Right forelimb (tissue), 1 donor: ENCODE measurements at places on chromosomes 7 and 10.

DNA sequence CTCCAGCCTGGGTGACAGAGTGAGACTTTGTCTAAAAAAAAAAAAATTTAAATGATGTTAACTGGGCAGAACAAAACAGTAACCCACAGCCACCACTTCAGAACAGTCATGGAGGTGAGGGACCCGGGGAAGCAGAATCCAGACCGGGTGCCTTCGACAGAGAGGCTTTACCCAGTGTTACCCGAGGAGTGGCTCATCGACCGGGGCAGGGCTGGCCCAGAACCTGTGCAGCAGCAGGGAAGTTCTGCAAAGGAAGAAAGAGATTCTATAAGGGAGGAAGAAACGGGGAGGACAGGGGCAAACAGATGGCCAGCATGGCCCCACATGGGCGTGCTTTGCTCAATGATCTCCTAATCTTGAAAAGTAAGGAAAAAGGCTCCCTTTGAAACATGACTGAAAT, 26.0 kb upstream of the UBE3C start:
- DNase-seq = no peak

DNA sequence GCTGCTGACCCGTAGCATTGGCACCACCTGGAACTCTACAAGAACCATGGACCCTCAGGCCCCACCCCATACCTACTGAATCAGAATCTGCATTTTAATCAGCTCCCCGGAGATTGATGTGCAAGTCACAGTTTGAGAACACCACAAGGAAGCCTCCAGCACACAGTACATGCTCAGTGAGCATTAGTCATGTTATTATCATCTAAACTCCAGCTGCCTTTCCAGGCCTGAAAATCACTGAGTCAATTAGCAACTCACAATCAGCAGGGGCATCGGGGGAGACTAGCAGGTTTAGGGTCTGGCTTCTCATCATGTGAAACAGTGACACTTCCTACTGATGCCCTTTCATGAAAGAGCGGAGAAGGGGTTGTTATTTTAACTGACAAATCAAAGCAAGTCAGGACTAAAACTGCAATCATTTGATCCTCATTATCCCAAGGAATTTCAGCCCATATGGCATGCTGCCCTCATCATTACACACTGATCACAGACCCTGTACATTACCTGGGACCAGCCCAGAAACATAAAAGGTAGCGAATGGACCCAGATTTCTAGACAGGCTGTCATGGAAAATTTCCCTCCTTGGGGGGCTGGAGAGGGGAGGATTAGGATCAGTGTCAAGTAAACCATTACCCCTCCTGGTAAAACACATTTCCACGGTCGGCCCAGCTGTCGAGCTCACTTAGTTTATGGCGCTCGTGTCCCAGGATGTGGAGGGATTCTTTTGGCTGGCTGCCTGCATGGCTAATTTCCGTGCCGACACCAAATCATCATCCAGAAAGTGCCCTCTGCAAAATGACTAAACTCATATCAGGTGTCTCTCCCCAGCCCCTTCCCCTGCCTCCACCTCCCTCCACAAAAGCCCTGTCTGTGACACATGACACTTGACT, 122.8 kb downstream of the PRLHR start:
- DNase-seq = no peak

DNA sequence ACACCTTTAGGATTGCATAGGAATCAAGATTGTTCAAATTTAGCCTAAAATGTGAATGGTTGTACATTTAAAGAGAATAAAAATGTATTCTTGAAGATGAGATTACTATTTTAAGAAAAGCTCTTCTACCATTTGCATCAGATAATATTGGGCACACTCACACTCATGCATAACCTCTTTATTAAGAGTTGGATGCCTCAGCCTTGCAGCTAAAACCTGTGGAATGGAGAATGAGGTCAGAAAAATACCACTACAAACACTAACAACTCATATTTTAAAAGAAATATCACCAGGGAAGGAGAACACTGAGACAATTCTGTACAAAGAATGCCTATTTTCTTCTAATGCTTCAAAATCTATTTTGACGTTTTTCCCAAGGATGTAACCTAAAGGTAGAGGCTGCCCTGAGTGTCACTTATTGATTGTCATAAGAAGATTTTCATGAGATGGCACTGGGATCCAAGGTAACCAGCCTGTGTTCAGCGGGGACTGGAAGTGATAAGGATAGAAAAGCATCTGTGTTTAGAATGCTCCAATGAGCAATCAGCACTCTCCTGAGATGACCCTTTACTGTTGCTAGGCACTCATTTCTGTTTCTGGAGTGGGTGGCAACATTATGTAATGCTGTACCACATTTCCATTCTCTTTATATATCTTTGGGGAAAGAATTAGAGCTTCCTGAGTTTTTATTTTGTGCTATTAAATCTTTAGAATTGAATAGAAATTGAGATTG, 26.6 kb downstream of the REEP3 start:
- no peak for DNase-seq

- peak; percentile 61 for DNase-seq
These were observed 20.5 kb upstream of the PITRM1 start for GRCh38 chr10:3192856-3193635.

DNA sequence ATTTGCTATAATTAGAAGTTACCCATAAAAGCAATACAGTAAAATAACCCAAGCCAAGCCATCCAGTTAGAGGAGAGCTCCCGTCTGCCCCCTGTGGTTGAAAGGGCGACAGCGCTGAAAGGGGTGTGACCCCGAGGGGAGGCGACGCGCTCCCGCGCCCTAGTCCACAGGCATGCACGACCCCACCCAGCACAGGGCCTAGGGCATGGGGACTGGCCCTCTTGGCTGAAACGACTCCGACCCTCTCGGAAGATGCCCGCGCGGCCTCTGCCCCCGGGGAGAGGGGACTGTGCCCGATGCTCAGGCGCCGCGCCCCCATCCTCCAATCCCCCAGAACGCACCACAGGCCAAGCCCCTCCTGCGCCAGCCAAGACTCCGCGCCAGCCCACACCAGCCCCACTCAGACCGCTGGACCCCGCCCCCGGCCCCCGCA, 64.0 kb downstream of the CSGALNACT2 start:
- DNase-seq = peak; percentile 47

GRCh38 chr7:27420702-27421101, 178.1 kb downstream of the EVX1 start:
- no peak for DNase-seq

DNA sequence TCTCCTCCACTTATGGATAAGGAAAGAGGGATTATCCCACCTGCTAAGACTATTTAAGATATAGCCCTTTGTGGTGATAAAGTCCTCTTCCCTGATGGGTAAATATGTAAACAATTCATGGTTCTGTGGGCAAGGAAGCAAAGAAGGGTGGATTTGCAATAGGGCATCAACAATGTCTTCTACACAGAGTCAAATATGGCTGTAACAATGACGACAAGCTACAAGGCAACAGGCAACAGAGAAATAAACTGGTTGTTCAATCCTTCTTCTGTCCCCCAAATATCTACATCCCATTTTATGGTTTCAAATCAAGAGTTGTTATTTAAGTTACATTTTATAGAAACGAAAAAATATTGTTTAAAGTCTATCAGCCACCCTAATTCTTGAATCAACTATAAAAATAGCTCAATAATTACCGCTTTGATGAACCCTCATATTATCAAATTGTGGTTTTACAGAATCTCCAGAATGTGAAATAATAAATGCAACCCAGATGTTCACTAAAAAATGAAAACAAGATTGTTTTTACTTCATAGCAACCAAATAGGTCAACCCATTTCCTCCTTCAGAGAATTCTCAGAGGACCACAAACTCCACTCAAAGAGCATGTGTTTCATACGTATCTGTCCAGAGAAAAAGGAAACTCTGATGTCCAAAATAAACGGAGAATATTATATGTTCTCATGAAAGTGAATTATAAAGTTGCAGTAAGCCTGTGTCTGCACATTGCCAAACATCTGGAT, 13.8 kb downstream of the CYTH3 start:
- no peak for DNase-seq

- no peak for DNase-seq
These were observed 33.8 kb downstream of the CREB5 start for GRCh38 chr7:28446131-28446530.

DNA sequence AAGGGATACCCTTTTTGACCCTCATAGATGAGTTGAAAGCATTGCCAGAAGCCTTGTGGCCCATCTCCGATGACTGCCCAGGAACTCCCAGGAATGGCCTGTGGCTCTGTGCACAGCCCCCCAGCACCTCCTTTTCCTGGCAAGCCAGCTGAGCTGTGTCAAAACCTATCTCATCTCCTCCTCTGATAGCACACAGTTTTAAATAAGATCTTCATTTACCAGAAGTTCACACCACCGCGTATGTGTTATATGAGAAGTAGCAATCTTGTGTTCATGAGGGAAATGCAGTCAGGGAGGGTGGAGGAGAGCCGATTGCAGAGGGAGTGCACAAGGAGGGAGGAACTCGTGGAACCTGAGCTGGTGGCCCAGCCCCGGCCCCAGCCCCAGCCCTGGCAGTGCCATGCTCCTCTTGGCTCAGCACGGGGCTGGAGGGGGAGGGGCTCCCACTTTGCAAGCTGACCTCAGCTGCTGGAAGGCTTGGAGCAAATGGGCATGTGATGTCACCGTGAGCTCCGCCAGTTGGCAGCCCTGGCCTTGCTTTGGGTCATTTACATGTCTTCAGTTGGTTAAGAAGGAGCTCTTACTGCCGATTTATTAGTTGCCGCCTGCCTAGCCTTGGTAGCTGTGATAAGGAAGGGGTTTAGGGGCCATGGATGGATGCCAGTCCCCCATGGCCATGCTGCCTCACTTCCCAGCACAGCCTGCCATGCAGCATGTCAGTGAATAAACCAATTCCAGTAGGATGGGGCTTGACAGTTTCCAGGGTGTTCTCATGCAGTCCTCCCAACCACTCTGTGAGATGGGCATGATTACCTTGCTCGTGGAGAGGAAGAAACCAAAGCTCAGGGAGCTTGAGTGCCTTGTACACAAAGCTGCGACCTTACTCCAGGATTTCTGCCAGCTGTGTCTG, 20.0 kb downstream of the UNC5B start:
- DNase-seq = peak; percentile 86

GRCh38 chr10:48683868-48684267, 805 bp upstream of the WDFY4 start:
- no peak for DNase-seq

DNA sequence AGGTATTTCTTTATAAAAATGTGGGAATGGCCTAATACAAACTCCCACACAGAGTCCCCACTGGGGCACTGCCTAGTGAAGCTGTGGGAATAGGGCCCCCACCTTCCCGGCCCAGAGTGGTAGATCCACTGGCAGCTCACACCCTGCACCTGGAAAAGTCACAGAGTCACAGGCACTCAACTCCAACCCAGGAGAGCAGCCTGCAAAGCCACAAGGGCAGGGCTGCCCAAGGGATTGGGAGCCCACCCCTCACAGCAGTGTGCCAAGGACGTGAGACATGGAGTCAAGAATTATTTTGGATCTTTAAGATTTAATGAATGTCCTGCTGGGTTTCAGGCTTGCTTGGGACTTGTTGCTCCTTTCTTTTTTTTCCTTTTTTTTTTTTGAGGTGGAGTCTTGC, 5.3 kb upstream of the DNAJC12 start:
- no peak for DNase-seq

DNA sequence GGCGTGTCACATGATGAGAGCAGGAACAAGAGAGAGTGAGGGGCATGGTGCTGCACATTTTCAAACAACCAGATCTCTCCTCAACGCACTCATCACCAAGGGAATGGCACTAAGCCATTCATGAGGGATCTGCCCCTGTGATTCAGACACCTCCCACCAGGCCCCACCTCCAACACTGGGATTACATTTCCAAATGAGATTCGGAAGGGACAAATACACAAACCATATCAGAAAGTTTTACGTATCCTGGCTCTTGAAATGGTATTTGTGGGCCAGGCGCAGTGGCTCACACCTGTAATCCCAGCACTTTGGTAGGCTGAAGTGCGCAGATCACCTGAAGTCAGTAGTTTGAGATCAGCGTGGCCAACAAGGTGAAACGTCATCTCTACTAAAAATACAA, 189.4 kb downstream of the PLXDC2 start:
- DNase-seq = no peak

DNA sequence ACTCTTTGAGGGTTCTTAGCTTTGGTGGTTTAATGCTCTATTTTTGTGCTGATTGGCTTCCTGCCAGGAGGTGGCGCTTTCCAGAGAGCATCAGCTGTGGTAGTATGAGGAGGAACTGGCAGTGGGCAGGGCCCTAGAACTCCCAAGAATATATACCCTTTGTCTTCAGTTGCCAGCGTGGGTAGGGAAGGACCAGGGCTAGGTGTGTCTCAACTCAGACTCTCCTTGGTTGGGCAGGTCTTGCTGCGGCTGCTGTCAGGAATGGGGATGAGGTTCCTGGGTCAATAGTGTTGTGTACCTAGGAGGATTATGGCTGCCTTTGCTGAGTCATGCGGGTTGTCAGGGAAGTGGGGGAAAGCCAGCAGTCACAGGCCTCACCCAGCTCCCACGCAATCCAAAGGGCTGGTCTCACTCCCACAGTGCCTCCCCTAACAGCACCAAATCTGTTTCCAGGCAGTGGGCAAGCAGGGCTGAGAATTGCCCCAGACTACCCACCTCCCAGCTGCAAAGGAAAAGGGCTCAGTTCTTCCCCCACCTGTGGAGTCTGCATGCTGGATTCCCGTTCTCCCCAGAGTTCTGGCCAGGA, 191.5 kb downstream of the PHTF2 start:
- DNase-seq = no peak

GRCh38 chr10:18238870-18239485, 98.8 kb downstream of the CACNB2 start:
- no peak for DNase-seq

DNA sequence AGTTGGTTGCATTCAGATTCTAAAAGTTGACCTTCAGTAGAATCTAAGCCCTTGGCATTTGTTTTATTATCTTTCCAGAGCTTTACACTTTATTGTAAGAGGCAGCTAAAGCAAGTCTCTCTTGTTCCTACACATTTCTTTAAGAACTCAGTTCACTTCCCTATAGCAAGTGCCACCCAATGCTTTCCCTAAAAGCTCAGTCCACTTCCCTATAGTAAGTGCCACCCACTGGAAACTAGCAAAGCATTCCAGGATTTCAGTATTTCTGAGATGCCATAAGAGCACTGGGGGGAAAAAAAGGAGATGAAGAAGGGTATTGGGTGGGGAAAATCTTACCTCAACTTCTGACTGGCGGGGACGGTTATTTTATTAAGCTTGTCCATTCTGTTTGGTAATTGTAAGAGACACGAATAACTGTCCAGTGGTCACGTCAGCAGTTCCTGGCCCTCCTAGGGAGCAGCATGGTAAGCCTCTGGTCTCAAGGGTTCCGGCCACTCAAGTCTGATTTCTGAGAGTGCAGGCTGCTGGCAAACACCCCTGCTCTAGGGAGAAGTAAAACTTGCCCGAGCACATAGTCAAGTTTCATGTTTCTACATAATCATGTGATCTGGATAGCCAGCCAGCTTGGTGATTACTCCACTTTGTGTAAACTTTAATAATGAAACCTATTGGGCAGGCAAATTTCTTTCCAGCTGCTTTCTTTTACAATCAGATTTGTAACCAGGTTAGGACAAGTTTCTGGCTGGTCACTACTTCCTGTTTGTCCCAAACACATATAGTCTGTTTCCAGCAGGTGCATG, at the start of gene BLNK:
BLNK (minus strand) TSS at position 554 of the 800 bp plus-strand sequence; CDS start at position 383, 171 bp downstream.
- DNase-seq = no peak

GRCh38 chr10:36092116-36092515, 450.0 kb upstream of the FZD8 start:
- DNase-seq = no peak

GRCh38 chr10:103238506-103239252, 7.0 kb upstream of the RPEL1 start:
- DNase-seq = no peak
